Hematopoietic multipotent progenitor cell treated with erythropoietin and hydrocortisone succinate and interleukin-3 and kit ligand, for 15 days (in vitro differentiated cells): ENCODE measurements at places on chromosomes 12 and 14.

DNA sequence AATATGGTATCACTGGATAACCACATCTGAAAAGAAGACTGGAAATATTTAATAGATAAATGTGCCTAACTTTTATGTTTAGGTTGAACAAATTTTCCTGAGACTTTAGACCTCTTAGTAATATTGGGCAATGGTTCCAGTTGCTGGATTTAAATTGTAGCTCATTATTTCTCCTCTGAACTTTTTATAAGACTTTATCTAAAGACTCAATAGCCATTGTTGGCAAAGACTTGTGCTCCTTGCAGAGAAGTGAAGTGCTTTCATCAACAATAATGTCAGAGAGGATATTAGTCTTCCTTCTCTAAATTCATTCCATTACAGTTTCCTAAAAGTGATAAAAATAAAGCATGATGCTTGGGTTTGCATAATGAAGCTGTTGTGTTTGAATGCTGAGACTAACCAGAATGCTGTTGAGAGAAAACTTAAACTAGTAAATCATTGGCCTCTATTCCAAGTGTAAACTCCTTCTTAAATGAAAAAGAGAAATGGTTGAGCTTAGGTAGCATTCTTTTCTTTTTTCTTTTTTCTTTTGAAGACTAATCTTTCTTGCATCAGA, 200.2 kb downstream of the TMTC3 start:
- DNase-seq, result no peak

DNA sequence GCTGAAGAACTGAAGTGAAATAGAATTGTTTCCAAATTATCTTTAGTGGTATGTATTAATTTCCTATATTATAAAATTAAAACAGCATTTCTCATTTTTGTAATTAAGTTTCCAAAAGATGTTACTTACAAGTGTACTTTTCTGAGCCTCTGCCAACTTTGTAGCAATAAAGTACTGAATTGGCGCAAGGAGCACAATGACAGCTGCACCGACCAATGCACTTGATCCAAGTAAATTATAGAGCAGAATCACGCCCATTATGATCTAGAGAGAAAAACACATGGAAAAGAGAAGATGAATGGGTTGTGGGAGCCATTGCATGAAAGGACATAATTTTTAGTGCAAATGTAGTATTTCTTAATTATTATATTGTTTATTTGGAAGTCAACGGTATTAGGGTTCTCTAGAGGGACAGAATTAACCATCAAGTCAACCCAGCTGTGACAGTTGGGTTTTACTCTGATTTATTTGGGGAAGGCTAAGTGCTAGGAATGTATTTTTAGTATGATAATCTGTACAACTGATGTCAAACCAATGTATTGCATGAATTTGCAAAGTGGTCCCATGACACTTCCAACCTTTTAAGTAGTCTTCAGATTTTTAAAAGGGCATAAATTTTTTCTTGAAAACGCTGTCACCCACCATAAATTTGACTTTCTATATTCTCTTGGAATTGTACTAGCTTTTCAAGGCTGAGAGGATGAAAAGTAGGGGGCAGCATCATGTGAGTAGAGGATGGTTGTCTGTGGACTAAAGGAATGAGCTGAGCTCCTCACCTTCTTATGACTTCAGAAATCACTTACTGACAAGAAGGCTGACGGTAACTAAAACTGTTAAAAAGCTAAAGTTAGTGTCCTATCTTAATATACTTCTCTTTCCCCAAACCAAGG, 33.0 kb downstream of the ABCC9 start:
- no peak for DNase-seq

DNA sequence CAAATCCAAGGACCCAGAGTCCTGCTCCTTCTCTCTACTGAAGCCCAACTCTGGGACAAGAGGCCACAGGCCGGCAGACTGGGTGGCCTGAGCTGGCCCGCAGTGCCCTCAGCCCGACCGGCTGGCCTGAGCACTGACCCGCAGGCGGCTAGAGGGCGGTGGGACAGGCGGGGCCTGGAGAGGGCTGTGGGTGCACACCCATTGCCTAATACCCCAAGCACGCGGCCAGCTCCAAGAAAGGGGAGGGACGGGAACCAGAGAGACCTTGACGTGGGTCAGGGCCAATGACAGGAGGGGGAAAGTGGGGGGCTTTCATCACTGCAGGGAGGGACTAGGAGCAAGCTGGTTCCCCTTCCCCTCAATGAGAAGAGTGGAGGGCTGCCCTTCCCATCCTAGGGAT, 2.0 kb upstream of the WNT10B start:
- DNase-seq, result no peak

DNA sequence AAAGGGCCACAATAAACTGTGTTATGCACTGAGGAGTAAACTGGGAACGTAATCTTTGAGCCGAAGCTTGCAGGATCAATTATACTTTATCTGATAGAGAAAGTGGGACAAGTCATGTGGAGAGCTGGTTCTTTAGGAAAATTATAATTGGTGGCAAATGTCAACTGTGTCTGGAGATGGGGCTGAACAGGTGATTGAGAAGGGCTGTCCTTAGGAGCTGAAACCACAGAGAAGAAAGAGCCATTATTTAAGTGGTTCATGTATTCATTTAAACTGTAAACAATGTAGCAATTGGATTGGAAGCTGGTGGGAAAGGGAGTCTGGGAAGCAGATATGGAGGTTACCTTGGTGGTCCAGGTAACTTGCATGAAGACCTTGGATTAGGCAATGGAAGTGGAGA, 193.1 kb downstream of the NPAS3 start:
- no peak for DNase-seq

- DNase-seq, result no peak
Observed at GRCh38 chr14:98944989-98945388, 327.0 kb downstream of the BCL11B start.

GRCh38 chr14:96180043-96180874, 24.4 kb upstream of the BDKRB2 start:
- no peak for DNase-seq

DNA sequence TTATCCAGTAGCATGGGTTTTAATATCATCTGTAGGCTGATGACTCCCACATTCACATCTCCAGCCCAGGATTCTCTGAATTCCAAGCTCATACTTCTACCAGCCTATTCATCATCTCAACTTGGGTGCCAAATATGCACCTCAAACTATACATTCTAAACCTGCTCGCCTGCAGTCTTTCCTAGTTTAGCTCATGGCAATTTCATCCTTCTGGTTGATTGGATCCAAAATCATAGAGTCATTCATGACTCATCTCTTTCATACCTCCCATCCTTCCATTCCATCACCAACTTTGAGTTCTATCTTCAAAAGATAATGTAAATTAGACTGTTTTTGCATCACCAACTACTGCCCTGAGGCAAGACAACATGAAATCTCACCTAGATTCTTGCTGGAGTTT, 99.7 kb upstream of the EGLN3 start:
- DNase-seq, result no peak

GRCh38 chr14:67251573-67252226, 10.5 kb downstream of the PALS1 start:
- DNase-seq, result no peak

DNA sequence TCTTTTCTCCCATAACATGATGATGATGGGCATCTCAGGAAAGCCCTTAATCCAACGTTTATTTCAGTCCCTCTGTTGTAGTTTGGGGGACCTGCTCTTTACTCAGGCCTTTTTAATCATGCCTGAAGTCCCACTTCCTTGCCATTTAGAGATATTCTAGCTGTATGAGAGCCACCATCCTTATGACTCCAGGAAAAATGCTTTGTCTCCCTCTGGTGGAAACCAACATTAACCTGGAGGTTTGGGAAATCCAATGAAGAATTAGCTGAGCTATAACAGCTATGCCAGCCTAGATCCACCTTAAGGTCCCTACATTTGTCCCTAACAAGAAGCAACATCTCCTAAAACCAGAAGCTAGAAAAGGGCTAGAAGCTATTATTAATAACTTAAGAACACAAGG, 1399.1 kb downstream of the LRFN5 start:
- DNase-seq, result no peak

GRCh38 chr14:94129758-94130414, 482 bp upstream of the IFI27L2 start:
- peak; percentile 49 for DNase-seq

DNA sequence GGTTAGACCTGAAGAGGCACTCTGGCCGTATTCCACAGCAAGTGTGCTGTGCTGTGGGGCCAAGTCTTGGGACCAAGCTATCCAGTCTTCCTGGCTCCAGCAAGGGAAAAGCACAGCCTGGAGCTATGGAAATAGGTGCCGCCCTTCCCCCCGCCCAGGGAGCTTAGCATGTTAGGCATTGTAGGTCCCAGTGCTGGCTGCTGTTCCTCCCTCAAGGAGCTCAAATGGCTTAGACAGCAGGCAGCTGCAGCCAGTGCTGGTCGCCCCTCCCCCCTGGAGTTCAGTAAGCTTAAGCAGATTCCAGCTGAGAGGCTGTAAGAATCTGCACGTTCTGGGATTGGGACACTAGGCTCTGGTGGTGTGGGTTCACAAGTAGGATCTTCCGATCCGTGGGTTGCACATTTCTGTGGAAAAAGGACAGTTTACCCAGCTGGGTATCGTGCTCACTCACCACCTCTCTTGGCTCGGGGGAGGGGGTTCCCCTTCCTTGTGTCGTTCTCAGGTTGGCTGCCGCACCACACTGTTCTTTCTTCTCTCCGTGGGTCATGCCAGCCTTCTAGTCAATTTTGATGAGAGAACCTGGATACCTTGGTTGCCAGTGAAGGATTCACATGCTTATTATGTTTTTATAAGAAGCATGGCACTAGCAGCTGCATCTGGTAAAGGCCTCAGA, 127.3 kb downstream of the CNTN1 start:
- DNase-seq, result no peak

DNA sequence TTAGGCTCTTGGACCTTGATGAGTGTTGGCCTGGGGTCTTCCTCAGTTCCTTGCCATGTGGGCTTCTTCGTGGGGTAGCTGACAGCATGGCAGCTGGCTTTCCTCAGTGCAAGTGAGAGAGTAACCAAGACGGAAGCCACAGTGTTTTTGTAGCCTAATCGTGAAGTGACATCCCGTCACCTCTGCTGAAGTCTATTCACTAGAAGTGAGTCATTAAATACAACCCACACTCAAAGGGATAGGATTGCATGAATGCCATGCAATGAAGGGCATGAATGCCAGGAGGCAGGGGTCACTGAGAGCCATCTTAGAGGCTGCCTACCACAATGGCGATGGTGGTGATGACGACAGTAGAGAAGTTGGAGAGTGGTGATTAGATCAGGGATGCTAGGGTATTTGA, 13.5 kb upstream of the ASIC1 start:
- DNase-seq, result no peak

DNA sequence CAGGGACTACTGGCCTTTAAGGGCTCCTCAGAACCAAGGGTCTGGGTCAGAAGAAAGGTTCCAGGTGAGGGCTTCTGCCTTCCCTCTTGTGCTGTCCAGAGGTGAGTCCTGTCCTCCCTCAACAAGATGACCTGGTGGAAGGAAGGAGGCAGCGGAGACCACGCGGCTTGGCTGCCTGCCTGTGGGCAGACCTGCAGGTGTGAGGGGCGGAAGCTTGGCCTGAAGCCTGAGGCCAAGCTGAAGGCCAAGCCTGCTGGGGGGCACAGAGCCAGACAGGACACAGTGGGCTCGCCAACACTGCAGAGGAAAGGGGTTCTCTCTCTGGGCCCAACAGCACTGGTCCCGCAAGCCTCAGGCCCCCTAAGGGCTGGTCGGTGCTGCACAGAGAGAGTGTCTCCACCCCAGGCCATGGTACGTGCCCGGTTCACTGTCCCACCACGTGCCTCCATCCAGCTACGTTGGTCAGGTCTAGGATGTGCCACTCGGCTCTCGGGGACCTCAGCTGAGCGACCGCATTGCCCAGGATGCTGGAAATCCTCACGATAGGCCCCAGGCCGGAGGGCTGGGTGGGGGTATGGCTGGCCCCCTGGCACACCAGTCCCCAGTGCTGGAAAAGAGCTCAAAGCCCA, 170.0 kb upstream of the PRMT8 start:
- DNase-seq, result no peak
